ENCODE measurements at places on chromosomes 11 and 22. TPM values are rescaled to one million over a fixed set of nuclear protein-coding genes. Genes with fewer than 3 reads are reported as not detected.
A peak's percentile ranks its signal among the peaks of the same experiment; 100 is the strongest.

The GDPD4 gene
- not detected for total RNA-seq

- DNase-seq = no peak
- H3K27ac ChIP-seq = peak overlapping the region; percentile 39
- no peaks in the 10 kb centered on the region for H3K27me3 ChIP-seq
- H3K4me3 ChIP-seq = no peak overlapping the region
Measured at GRCh38 chr11:9210922-9211320, 54.2 kb downstream of the DENND5A start.

DNA sequence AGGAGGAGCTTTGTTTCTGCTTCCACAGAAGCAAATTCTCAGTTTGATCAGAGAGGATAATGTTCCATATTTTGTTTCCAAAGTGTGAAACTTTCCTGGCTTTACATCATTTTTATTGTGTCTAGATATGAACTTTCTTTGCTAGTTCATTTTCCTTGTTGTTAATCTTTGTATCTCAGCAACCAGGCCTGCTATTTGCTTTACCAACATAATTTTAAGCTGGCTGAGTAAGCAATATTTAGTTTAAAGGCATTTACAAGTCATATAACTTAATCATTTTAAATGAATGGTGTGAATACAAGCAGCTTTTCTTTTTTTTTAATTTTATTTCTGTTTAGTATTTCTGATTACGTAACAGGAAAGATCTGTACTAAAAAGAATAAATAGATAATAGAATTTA lies 15.2 kb downstream of the NUCB2 start:
- peaks cover 11% of the 10 kb centered on the region for H3K36me3 ChIP-seq
- no peaks in the 10 kb centered on the region for H3K27me3 ChIP-seq
- no peak overlapping the region for H3K27ac ChIP-seq
- H3K4me1 ChIP-seq = peaks cover 4% of the 10 kb centered on the region
- no peak overlapping the region for H3K4me3 ChIP-seq
- no peak for DNase-seq

GRCh38 chr11:71391796-71392195 lies 56.4 kb downstream of the DHCR7 start:
- peaks cover 26% of the 10 kb centered on the region for H3K27me3 ChIP-seq
- H3K27ac ChIP-seq = no peak overlapping the region
- no peak overlapping the region for H3K4me3 ChIP-seq

All from osteocyte (in vitro differentiated cells).